Activated CD4-positive, alpha-beta T cell treated with anti-CD3 and anti-CD28 coated beads for 48 hours (primary cell): ENCODE measurements at places on chromosomes 5 and 9.
A peak's percentile ranks its signal among the peaks of the same experiment; 100 is the strongest.

DNA sequence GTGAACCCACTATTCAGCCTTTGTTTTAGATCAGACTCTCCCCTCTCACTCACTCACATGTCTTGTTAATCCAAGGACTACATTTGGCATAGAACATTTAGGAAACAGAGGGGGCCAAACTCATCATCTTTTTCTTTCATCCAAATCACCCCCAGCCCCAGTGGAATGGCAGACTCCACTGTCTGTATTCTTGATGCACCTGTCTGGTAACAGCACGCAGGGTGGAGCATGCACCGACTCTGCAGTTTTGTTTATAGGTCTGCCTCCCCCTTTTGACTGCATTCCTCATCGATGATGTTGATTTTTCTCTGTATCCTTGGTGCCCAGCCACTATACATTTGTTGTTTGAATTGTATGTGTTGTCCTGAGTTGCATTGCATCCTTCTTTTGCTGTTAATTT lies 66.0 kb downstream of the ANGPTL2 start:
- DNase-seq: no peak

DNA sequence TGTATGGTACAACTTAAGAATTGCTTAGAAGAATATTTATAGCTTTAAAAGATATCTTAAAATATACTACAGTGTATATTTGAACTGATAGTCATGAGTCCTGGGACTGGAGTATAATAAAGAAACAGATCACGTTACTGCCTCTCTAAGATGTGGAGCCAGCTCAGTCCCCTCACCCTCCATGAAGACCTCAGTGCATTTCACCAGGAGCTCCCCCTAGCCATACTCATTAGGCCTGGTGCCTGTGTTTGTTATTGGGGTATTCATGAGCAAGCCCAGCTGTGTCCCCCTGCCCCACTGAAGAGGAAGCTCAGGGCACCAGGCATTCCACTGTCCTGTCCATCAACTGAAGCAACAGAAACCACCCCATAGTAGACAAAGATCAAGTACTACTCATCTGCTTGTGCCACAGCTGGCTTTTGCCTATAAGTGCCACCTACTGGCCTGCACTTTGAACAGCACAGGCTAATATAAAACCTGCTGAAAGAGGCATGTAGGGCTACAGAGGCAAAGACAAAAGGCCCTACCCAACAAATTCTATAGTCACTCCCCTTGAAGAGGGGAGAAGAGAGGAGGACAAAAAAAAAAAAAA lies 850.2 kb upstream of the NUDT12 start:
- DNase-seq: no peak

- DNase-seq: no peak
Measured at GRCh38 chr9:124899845-124900244, 37.9 kb downstream of the ARPC5L start.

DNA sequence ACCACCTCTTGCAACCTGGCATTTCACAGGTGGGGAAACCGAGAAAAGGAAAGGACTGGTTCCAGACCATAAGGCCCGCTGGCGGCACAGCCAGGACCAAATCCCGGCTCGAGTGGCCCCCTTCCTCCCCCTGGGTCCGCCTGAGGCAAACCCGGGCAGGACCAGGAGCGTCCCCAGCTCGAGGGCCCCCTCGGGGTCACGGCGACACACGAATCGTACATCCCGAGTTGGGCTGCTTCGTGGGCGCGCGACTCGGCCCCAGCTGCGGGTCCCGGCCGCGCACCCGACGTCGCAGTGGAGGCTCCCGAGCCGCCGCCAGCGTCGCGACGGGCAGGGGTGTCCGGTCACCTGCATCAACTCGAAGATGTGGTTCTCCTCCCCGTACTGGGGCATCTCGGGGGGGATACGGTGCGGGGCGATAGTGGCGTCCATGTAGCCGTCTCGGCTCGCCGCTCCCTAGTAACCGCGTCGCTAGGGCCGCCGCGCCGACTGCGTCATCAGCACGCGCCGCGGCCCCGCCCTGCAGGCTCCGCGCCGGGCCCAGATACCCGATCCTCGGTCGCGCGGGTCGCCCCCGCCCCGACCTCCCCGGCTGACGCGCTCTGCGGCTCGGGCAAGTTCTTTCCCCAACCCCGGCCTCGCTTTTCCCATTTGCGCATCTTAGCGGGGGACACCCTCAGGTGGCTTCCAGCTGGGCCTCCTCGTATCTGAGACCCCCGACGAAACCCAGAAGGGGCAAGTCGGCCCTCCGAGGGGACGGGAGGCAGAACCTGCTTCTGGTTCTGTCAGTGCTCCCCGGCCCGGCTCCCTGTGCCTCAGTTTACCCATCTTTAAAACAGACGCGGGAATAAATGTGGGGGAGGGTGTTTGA lies at the start of gene AK8:
Gene AK8, minus strand, starts transcription at position 461 of the 871 bp plus-strand sequence. Its CDS starts 29 bp downstream, at position 432.
- peak; percentile 83 for DNase-seq

- peak; percentile 9 for DNase-seq
Measured at GRCh38 chr5:15598294-15598902, 98.4 kb downstream of the FBXL7 start.

DNA sequence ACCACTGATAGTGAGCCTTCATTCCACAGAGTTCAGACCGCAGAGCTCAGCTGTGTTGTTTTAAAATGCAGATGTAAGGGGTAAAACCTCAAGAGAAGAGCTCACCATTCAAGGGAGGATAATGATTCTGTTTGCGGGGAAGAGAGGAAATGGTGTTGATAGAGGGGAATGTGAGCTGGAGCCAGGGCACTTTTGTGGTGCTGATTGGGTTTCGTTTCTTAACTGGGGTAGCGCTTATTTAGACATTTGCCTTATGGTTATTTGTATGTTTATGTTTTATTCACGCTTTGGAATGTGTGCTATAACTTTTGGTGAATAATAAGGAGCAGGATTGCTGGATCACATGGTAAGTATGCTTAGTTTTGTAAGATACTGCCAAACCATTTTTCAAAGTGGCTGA lies 42.5 kb downstream of the STXBP1 start:
- no peak for DNase-seq

GRCh38 chr5:143898916-143899591 lies 87.1 kb downstream of the HMHB1 start:
- DNase-seq: no peak

- DNase-seq: no peak
Measured at GRCh38 chr5:58761407-58761806, 178.5 kb downstream of the RAB3C start.

GRCh38 chr9:24416136-24416535 lies 129.6 kb downstream of the IZUMO3 start:
- DNase-seq: no peak

DNA sequence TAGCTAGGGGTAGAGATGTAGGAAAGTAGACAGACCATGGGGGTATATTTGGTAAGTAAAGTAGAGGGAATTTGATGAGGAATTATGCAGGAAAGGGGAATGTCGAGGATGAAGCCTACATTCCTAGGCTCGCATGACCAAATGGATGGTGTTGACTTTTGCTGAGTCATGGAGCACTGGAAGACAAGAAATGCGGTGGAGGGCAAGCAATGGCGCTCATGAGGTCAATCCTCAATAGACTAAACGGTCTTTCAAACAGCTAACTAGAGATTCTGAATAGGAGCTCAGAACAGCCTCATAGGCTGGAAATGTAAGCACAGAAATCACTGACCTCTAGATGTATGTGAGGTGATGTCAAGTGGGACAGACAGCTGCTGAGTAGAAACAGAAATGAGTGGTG lies 50.7 kb upstream of the FST start:
- no peak for DNase-seq

DNA sequence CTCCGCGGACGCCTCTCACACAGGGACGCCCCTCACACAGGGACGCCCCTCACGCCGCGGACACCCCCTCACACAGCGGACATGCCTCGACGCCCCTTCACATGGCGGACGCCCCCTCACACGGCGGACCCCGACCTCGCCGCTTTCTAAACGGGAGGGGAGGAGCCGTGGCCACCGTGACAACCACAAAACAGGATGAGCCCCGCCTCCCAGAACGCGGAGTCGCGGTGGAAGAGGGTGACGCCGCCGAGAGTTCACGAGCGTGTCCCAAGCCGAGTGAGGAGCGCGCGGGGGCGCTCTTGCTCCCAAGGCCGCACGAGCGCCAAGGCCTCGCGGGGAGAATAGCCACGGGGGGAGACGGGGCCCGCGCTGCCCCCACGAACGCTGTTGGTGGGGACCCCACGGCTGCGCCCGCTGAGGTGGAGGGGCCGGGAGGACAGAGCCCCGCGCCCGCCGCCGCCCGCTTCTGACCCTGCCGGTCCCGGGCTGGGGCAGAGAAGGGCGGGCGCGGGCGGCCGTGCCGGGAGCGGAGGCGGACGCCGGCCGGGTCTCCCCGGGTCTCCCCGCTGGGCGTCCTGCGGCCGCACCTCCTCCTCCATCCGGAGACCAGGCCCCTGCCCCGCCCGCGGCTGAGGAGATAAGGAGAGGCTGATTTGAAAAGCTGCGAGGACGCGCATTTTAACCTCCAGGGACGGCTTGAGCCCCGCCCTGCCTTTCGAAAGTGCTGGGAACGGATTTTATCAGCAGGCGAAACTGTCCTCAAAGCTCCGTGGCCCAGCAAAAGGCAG lies 3.9 kb upstream of the NKD2 start:
- DNase-seq: peak; percentile 48

DNA sequence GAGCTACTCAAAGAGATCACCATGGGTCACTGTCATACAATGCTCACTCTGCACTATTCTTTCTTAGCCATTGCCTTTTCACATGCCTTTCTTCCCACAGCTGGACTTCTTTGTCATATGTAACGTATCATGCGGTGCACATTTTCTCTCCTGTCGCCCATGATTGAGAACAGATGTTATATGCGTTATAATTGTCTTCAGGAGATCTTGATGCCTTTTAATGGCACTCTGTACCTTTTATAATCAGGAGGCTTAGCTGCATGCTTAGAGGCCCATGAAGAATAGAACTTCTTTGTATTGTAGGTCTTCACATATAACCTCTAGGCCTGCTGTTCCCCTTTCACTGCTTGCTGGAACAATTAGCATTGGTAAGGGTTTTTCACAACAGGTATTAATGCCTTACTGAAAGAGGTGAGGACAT lies 436.1 kb downstream of the CDH10 start:
- DNase-seq: no peak

GRCh38 chr5:145393426-145393825 lies 441.7 kb downstream of the PRELID2 start:
- DNase-seq: no peak

DNA sequence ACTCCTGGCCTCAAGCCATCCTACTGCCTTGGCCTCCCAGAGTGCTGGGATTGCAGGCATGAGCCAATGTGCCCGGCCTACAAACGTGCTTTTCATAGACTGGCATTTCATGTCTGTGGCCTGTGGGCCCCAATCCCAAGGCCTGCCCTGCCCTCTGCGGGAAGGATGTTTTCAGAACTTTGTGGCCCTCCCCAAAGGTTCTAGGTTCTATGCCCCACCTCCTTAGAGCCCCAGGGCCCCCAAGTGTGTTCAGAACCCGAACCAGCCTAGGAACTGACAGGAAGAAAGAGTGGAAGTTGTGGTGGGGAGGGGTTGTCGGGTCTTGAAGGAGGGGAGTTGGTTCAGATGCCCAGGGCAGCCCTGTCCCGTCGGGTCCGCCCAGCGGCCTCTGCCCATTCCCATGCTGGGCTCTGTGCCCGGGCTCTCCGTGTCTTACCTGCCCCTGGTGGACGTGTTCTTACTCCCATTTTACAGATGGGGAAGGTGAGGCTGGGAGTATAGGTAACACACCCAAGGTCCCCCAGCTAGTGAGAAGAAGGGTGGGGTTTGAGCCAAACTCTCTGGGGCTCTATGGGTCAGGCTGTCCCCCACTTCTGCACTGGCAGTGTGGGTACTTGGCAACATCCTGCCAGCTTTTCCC lies 175.8 kb upstream of the IER5L start:
- DNase-seq: no peak

DNA sequence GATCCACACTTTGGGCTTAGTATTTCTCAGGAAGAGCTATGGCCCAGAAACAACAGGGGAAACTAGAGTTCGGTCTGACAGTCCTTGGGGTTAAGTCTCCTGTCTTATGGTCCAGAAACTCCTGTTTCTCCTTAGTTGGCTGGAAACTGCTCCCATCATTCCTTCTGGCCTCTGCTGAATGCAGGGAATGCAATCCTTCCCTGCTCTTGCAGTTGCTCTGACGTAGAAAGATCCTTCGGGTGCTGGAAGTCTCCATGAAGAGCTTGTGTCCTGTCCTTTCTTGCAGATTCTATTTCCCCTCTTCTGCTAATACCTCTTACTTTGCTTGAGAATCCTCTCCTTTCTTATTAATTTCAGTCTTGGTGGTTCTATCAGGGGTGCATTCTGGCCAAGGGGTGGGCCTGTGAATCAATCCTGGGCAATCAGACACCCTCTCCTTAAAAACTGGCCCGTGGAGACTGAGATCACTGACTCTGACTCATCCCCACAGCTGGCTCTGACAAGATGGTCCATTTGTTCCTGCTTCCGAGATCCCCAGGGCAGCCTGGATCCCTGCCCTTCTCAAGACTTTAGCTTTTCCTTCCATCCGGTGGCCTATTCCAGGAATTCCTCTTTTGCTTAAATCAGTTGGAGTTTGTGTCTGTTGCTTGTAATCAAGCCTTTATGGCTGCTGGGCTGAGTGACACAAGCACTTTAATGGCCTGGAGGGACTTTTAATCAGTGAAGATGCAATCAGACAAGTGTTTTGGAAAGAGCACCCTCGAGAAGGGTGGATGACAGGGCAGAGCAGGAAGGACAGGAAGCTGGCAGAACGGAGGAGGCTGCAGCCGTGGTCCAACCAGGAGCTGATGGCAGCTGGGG lies 23.7 kb downstream of the PTGS1 start:
- DNase-seq: no peak
